ENCODE measurements at places on chromosomes 2 and 18.

- no peak for DNase-seq
Measured at GRCh38 chr2:54166121-54166773, 50.8 kb downstream of the ACYP2 start.

DNA sequence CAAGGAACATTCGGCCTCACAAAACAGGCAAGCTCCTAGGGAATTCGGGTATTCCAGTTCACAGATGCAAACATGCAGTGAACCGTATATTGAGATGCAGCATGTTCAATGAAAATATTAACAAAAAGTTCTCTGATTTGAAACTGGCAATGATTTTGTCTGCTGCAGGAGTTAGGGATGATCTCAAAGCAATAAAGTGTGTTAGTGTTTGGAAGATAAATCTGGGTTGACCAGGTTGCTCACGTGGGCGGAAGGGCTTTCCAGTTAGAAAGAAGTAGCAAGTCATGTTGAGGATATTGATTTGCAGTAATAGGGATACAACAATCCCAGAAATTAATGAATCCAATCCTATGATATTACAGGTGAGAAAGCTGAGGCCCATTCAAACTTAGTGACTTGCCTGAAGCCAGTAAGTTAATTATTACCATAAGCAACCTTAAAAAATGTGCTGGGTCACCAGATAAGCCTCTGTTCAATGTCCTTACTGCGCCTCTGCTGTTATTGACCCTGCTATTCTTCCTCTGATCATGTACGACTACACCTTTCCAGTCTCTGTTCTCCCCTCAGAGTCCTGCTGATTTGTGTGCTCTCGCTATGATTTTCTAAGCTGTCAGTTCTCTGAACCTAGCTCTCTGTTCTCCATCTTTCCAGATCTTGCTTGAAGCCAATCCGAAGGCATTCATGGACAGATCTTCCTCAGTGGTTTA is 370.8 kb downstream of the DSEL start:
- DNase-seq = no peak

DNA sequence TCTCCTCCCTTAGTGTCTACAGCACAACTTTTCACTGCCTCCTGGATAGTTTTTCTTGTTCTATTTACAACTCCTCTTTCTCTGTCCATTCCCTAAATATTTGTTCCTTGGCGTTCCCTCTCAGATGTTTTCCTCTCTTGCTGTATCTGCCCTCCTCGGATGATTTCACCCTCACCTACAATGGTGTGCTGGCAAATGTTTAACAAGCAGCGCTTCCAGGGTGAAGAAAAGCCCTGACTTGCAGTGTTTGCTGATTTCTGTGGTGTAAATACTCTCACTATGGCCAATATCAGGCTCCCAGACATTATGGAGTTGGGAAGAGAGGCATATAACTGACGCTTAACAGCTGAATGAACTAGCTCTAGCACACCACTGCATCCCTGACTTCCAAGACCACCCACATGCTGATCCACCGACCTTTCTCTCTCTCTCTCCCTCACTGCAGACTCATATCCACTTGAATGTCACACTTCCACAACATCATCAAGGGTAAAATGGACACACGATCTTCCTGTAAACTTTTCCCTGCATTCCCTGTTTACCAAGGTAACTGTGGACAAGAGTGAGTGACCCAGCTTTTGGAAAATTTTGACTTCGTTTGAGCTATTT is 31.5 kb upstream of the SPTBN1 start:
- DNase-seq = no peak

GRCh38 chr2:238850091-238850490 is 2.2 kb downstream of the TWIST2 start:
- DNase-seq = no peak

GRCh38 chr2:53131416-53131815 is 636.2 kb upstream of the CHAC2 start:
- DNase-seq = peak; percentile 3

DNA sequence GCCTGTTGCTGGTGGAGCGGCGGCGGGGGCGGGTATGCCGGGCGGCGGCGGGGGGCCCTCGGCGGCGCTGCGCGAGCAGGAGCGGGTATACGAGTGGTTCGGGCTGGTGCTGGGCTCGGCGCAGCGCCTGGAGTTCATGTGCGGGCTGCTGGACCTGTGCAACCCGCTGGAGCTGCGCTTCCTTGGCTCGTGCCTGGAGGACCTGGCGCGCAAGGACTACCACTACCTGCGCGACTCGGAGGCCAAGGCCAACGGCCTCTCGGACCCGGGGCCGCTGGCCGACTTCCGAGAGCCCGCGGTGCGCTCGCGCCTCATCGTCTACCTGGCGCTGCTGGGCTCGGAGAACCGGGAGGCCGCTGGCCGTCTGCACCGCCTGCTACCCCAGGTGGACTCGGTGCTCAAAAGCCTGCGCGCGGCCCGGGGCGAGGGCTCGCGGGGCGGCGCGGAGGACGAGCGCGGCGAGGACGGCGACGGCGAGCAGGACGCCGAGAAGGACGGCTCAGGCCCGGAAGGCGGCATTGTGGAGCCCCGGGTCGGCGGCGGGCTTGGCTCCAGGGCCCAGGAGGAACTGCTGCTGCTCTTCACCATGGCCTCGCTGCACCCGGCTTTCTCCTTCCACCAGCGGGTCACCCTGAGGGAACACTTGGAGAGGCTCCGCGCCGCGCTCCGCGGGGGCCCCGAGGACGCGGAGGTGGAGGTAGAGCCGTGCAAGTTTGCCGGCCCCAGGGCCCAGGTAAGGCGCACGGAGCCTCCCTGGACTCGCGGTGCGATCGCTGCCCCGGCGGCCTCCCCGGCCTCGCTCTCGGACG is 1.0 kb downstream of the ZCCHC2 start:
- no peak for DNase-seq

GRCh38 chr18:49694402-49694801 is 118.9 kb downstream of the ACAA2 start:
- DNase-seq = no peak

- DNase-seq = no peak
Measured at GRCh38 chr18:36608107-36608506, 220.7 kb downstream of the TPGS2 start.

- no peak for DNase-seq
Measured at GRCh38 chr2:219122202-219122980, 38.2 kb downstream of the NHEJ1 start.

GRCh38 chr18:42268798-42269197 is 313.8 kb downstream of the PIK3C3 start:
- DNase-seq = no peak

GRCh38 chr2:174776223-174776622 is 12.0 kb upstream of the CHRNA1 start:
- DNase-seq = no peak

- DNase-seq = no peak
Measured at GRCh38 chr2:70784320-70784719, 6.1 kb downstream of the FIGLA start.

DNA sequence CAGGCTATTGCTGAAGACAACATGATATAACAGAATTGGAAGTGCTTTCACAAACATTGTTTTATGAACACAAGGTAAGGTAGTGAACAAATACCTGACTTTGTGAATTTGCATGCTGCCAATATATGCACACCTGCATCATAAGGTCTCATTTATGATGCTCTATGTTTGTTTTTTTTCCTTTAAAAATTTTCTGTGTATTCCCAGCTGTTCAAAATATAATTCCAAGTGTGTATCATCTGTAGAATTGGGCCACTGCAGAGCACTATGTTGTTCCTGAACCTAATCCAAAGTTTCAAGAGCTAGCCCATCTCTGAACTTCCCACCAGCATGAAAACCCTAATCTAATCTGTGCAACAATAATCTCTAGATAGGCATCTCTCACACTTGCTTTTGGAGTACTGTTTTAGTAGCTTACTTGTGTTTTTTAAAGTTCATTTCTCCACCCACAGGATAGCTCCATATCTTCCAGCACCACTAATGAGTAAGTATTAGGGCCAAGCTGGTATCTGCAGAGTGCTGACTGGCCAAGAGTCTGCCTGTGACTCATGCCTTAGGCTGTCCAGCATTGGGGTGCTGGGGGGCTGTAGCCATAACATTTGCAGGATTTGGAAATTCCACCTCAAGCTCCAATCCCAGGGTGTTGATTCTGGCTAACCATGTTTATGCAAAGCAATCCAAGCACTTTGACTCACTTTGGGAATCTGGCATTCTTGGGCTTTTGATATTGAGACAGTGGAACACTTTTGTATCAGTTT is 208.2 kb upstream of the REV1 start:
- DNase-seq = peak; percentile 88

DNA sequence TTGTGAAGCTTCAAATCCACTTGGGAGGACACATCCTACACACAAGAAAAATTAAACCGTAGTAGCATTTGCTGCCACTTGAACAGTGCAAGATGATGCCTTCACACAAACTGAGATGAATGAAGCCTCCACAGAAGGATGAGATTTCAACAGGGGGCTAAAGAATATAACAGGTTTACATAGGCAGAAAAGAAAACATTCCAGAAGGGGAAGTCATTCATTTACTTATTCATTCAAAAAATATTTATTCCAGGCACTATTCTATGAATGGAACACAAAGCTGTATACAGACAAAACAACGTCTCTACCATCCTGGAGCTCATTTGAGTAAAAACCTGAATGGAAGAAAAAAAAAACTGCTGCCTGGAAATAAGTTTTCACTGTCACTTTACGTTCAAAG is 170.5 kb downstream of the CDH20 start:
- DNase-seq = no peak

GRCh38 chr2:45765007-45765727 is 113.7 kb downstream of the PRKCE start:
- DNase-seq = no peak

DNA sequence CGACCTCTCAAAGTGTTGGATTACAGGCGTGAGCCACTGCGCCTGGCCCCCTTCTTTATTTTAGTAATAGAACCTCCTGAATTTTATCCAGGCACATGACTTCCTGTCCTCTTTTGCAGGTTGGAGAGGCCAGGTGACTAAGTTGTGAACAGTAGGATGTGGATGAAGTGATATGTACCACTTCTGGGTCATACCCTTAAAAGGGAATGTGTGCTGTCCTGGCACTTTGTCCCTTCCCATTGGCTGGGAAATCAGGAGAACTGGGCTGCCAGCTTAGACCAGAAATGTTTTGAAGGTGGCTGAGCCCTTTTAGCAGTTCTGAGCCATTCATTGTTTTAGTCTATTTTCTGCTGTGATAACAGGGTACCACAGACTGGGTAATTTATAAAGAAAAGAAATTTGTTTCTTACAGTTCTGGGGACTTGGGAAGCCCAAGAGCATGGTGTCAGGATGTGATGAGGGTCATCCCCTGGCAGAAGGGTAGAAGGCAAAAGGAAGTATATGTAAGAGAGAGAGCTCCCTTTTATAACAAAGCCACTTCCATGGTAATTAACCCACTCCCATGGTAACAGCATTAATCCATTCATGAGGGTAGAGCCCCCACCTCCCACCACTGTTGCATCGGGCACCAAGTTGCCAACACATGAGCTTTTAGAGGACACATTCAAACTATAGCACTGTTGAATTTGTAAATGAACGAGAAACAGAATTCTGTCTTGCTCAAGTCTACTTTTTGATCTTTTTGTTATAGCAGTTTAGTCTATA is 79.1 kb downstream of the TTC27 start:
- DNase-seq = no peak

DNA sequence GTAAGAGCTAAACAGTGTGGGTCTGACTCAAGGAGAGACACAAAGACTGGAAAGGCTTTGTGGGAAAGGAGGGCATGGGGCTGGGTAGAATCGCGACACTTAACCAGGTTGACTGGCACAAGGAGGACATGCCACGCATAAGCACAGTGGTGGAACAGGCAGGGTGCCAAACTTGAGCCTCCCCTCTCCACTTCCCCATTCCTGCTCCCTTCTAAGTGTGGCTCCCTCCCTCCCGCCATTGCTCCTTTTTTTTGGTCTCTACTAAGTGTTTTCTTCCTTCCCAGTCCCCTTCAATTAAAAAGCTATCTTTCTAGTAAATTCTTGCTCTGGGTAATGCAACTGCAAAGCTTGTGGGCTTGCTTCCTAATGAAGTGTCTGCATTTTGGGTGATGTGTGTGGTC is 40.3 kb upstream of the ZFP36L2 start:
- no peak for DNase-seq

GRCh38 chr2:241944821-241945220 is 75.3 kb downstream of the RTP5 start:
- no peak for DNase-seq

GRCh38 chr2:70475266-70475665 is 78.4 kb downstream of the TGFA start:
- DNase-seq = no peak

DNA sequence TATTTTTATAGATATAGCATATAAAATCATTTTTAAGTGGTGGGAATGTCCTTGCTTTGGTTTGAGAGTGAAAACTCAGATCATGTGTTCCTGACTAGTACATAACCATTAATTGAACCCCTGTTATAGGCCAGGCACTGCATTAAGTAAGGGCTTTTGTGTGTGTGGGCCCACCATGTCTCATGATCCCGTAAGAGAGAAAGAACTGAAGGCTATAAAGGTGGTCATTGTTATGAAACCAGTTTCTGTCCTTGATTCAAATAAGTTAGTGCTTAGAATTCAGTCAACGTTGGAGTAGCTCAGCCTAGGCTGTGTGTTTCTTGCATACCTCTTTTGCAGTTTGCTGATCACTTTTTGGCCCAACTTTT is 91.5 kb downstream of the LIMS1 start:
- no peak for DNase-seq

DNA sequence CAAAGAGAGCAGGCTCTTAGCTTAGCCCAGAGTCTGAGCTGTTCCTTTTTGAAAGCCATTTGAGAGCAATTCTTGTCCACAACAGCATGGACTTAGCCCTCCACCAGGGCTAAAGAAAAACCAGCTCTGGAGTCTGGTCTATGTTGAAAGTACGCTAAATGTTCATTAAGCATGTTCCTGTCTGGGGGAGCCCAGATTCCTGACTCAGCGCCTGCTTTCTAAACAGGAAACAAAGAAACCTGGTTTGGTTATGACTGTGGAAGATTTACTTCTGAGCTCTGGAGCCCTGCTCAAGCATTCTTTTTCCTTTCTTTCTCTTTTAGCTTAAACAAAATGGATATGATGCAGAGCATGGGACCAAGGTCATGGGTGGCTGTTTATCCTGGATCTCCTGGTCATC is 279.8 kb downstream of the RBM43 start:
- DNase-seq = no peak

GRCh38 chr2:141497272-141497671 is 633.5 kb downstream of the LRP1B start:
- no peak for DNase-seq

DNA sequence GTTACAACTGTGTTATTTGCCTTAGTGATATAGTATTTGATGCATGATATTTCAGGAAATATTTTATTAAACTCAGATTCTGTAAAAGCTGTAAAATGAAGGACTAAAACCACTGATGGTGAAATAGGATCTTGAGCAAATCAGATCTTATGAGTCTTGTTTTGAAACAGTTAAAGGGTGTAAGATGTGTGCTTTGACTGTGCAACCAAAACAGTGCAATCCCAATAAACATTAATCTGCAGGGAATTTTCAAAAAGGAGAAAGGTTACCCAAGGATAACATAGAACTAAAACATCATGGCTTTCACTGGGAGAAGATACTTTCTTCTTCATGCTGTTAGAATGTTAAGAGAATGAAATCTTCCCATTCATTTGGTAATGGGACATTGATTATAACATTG is 378.7 kb downstream of the PARD3B start:
- no peak for DNase-seq

- no peak for DNase-seq
Measured at GRCh38 chr2:104233591-104233990, 620.3 kb upstream of the POU3F3 start.

GRCh38 chr18:77248873-77249568 is 627 bp upstream of the GALR1 start:
- DNase-seq = no peak

Measured in AG04449 (cell line).